Mesenteric fat pad (tissue), 1 donor: ENCODE measurements at places on chromosomes 6 and 20. TPM values are rescaled to one million over a fixed set of nuclear protein-coding genes. Genes with fewer than 3 reads are reported as not detected.

The FOXS1 gene
- not detected for total RNA-seq

The SLC22A1 gene
- total RNA-seq, result 3.4 TPM

The ABHD16B gene
- not detected for total RNA-seq

The RIMS4 gene
- 0.29 TPM for total RNA-seq

The ADGRF1 gene
- total RNA-seq, result not detected

The ID4 gene
- total RNA-seq, result 203 TPM

The ADGRF4 gene
- not detected for total RNA-seq

The MOG gene
- total RNA-seq, result not detected

The ROS1 gene
- not detected for total RNA-seq

The PROKR2 gene
- total RNA-seq, result not detected

- no peak for DNase-seq
These were observed 705.9 kb downstream of the PTPRT start for GRCh38 chr20:42483730-42484303.

DNA sequence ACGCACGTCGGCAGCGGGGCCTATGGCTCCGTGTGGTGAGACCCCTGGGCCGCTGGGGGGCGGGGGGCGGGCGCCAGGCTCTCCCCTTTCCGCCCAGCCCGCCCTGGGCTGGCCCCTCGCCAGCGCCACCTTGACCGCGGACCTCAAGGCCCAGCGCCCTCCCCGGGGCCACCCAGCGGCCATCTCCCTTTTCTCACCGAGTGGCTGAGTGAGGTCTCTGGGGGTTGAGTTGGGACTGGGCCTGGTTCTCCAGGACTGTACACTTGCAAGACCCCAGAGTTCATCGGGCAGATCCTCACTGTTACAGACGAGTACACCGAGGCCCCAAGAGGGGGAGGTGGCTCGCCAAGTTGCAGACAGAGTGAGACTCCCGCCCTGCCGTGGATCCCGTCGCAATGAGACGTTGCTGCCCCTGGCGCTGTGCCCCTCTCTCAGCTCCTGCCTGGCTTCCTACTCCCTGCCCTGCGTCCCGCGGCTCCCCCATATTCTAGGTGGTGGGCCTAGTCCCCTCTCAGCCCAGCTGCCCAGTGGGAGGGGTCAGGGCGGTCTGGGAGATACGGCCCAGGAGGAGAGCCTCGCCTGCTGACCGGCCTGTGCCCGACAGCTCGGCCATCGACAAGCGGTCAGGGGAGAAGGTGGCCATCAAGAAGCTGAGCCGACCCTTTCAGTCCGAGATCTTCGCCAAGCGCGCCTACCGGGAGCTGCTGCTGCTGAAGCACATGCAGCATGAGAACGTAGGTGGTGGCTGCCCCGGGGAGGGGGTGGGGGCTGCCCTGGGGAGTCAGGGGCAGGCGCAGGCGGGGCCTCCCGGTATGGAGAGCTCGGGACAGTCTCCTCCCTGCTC lies 576 bp downstream of the MAPK13 start:
- peak; percentile 89 for DNase-seq

GRCh38 chr20:33651562-33652048 lies 10.5 kb upstream of the C20orf144 start:
- DNase-seq, result no peak

DNA sequence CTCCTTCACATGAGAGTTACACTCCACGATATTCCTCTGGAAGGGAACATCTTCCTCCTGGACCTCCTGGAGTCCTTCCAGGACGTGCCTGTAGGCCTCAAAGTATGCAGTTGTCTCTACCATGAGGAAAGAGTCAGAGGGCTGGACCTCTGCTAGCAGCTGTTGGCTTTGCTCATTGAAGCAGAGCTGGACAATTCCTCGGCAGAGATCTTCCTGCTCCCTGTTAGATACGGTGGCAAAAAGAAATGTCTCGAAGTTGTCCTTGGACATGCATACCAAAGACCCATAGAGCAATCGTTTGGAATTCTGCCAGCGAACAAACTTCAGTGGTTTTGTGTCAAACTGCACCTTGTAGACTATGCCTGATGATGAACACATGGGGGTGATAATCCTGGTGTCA lies 7.7 kb downstream of the ZNFX1 start:
- no peak for DNase-seq

- no peak for DNase-seq
These were observed 31.0 kb upstream of the GSTA5 start for GRCh38 chr6:52871621-52872020.

DNA sequence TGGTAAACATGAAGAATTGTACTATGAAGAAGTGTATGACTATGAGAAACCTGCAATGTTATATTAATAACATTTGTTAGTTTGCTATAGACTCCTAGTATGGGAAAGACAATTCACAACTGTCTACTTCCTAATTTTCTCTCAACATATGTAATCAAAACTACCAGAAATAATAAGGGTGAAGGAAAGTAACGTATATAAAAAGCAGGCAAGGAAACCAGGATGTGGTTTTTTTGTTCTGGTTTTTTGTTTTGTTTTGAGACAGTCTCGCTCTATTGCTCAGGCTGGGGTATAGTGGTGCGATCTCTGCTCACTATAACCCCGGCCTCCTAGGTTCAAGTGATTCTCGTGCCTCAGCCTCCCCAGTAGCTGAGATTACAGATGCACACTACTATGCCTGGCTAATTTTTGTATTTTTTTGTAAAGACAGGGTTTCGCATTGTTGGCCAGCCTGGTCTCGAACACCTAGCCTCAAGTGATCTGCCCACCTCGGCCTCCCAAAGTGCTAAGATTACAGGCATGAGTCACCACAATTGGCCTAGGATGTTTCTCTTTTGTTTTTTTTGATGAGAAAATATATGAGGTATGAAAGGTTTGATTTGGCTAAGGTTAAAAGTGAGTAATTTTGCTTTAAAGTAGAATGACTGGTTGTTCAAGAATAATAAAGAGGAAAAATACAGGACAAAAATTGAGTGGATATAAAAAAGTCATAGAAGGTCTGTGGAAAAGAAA lies 83.1 kb downstream of the PTCHD4 start:
- DNase-seq, result no peak

GRCh38 chr6:151393410-151393809 lies 2.1 kb upstream of the ZBTB2 start:
- DNase-seq, result no peak

GRCh38 chr20:48480216-48480772 lies 347.5 kb downstream of the PREX1 start:
- no peak for DNase-seq

DNA sequence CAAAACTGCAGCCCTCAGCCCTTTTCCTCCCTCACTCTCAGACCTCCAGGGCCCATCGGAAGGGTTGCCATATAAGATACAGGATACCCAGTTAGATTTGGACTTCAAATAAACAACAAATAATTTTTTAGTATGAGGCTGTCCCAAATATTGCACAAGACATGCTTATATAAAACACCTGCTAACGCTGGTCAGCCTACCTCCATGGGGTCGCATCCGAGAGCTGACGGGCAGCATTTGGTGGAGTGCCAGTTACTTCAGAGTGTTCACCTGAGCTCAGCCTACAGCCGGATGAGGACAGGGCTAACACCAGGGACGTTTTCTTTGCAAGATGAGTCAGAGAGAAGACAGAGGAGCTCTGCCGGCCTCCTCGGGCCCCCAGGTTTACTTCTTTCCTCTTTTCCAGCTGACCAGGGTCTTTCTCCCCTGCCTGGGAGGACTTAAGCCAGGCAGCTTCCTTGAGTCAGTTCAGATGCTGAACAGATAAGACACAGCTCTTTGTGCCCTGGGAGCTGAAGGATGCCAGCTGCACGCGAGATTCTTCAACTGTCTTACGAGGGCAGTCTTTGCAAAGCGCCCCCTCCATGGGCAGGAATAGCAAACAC lies 141.2 kb upstream of the KCNG1 start:
- DNase-seq, result no peak

DNA sequence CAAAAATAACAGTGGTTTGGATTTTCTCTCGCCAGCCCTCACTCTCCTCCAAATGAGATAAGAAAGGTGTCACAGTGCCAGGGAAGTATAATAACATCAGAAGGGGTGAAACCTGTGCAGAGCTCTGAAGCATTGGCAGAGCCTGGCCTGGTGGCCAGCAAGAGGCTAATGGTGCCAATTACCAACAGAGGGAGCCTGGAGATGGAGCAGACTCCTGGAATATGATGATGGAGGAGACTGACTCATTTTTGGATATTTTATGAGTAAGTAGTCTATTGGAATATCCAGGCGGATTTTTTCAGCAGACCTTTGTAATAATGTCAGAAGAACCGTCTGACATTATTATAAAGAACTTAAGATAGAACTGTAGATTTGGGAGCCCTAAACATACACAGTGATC lies 442.6 kb upstream of the MARCKS start:
- no peak for DNase-seq

GRCh38 chr6:20415712-20416454 lies 14.2 kb downstream of the E2F3 start:
- DNase-seq, result no peak

- no peak for DNase-seq
These were observed 35.0 kb downstream of the SHPRH start for GRCh38 chr6:145929037-145929633.

GRCh38 chr20:48319943-48320584 lies 507.7 kb downstream of the PREX1 start:
- no peak for DNase-seq
